ENCODE measurements at places on chromosomes 1 and 21. TPM values are rescaled to one million over a fixed set of nuclear protein-coding genes. Genes with fewer than 3 reads are reported as not detected.

MASP2 gene
- not detected for total RNA-seq

ATP1A2 gene
- not detected for total RNA-seq

FCAMR gene
- total RNA-seq = not detected

NBPF3 gene
- total RNA-seq = 24.9 TPM

GJA8 gene
- not detected for total RNA-seq

All from smooth muscle cell of the umbilical artery (primary cell).